Activated T-helper 1 cell treated with anti-CD3 and anti-CD28 coated beads, Interleukin-12 subunit alpha, Interleukin-12 subunit beta, Interleukin-2, Interleukin-4 antibody, amounts not matched to agents 30 ng/mL and 10 ng/mL and 1 ng/mL, durations not matched to agents 14 hours and 24 hours and 36 hours (primary cell): ENCODE measurements at places on chromosomes 7 and 10. TPM values are rescaled to one million over a fixed set of nuclear protein-coding genes. Genes with fewer than 3 reads are reported as not detected.

The TMEM26 gene
- not detected in 2 replicates for total RNA-seq

- no peak overlapping the region for H3K4me3 ChIP-seq
- peaks cover 25% of the 10 kb centered on the region for H3K27me3 ChIP-seq
- no peak for DNase-seq
- H3K4me1 ChIP-seq: no peaks in the 10 kb centered on the region
- H3K36me3 ChIP-seq: no peaks in the 10 kb centered on the region
Observed at GRCh38 chr7:1671594-1672451, 1.7 kb downstream of the ELFN1 start.

The MEST gene
- 4.1 and 9.1 TPM in 2 replicates for total RNA-seq

GRCh38 chr7:16587790-16588189 lies 57.8 kb downstream of the ANKMY2 start:
- H3K4me1 ChIP-seq: no peaks in the 10 kb centered on the region
- H3K27ac ChIP-seq: no peak overlapping the region
- no peaks in the 10 kb centered on the region for H3K36me3 ChIP-seq
- H3K4me3 ChIP-seq: no peak overlapping the region

DNA sequence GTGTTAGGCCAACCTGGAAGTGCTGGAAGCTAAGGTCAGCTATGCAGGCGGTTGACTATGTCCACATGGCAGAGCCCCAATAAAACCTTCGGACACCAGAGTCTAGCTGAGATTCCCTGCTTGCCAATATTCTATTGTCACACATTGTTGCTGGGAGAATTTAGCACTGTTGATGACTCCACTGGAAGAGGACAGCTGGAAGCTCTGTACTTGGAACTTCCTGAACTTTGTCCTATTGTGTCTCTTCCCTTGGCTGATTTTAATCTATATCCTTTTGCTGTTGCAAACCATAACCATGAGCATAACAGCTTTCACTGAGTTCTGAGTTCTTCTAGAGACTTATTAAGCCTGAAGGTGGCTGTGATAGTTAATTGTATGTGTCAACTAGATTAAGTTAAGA lies 12.0 kb downstream of the XRCC2 start:
- H3K27ac ChIP-seq: no peak overlapping the region
- no peak for DNase-seq
- H3K27me3 ChIP-seq: no peaks in the 10 kb centered on the region
- H3K4me1 ChIP-seq: peaks cover 12% of the 10 kb centered on the region

DNA sequence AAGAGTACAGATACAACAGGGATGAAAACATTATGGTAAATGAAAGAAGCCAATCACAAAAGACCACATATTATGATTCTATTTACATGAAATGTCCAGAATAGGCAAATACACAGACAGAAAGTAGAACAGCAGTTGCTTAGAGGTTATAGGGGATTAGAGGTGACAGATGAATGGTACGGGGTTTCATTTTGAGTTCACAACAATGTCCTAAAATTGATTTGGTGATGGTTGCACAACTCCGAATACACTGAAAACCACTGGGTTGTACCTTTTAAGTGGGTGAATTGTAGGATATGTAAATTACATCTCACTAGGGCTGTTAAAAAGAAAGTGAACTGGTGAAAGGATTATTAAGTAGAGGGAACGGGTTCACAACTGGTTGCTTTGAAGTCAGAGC lies 76.3 kb upstream of the MRLN start:
- DNase-seq: no peak
- peaks cover 66% of the 10 kb centered on the region for H3K4me1 ChIP-seq
- peaks cover 46% of the 10 kb centered on the region for H3K36me3 ChIP-seq
- no peak overlapping the region for H3K4me3 ChIP-seq
- H3K27me3 ChIP-seq: no peaks in the 10 kb centered on the region
- H3K27ac ChIP-seq: peak overlapping the region; percentile 50

- DNase-seq: no peak
- peaks cover 86% of the 10 kb centered on the region for H3K4me1 ChIP-seq
- peaks cover 5% of the 10 kb centered on the region for H3K27me3 ChIP-seq
- peaks cover 8% of the 10 kb centered on the region for H3K36me3 ChIP-seq
Observed at GRCh38 chr10:30493609-30494530, 59.9 kb downstream of the MAP3K8 start.
